ENCODE measurements at places on chromosomes 7 and 10. TPM values are rescaled to one million over a fixed set of nuclear protein-coding genes. Genes with fewer than 3 reads are reported as not detected.

ZNF117 gene
- 64.8 TPM for polyA plus RNA-seq

EVX1 gene
- polyA plus RNA-seq: not detected

UPK3BL2 gene
- 15.8 TPM for polyA plus RNA-seq

COL26A1 gene
- polyA plus RNA-seq: 7.5 TPM

MACC1 gene
- 13.1 TPM for polyA plus RNA-seq

GLCCI1 gene
- polyA plus RNA-seq: 31.3 TPM
